ENCODE measurements at places on chromosomes 1 and 21.

- no peak for DNase-seq
Observed at GRCh38 chr1:114490274-114490693, 20.7 kb downstream of the TRIM33 start.

GRCh38 chr1:22143065-22144033 lies at the start of gene WNT4:
TSS of gene WNT4 (minus strand) at chr1:22143097. CDS start at chr1:22142922, 175 bp downstream.
- peak; percentile 4 for DNase-seq

DNA sequence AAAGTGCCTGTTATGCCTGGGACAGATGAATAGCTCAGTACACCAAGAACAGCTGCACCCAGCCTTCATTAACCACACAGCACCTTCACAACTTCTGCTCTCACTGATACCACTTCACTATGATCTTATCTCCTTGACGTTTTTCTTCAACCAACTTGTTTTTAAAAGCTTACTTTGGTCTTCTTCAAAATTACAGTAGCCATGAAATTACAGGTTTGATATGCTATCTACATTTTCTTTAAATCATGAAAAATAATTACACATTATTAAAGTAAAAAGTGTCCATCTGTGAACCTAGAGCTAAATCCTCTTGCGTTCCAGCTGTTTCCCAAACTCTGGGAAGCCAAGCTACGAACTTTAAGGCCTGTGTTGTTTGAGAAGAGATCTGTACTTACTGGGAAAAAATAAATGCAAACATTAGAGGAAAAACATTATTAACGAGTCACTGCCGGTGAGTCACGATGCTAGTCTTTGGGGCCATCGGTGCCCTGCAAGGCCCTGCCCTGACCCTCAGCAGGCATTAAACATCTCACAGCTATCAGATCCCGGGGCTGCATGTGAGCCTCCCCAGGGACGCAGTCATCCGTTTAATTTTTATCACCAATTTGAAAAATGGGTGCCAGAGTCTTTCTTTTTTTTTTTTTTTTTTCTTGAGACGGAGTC lies 56.3 kb upstream of the GPR153 start:
- DNase-seq, result no peak

DNA sequence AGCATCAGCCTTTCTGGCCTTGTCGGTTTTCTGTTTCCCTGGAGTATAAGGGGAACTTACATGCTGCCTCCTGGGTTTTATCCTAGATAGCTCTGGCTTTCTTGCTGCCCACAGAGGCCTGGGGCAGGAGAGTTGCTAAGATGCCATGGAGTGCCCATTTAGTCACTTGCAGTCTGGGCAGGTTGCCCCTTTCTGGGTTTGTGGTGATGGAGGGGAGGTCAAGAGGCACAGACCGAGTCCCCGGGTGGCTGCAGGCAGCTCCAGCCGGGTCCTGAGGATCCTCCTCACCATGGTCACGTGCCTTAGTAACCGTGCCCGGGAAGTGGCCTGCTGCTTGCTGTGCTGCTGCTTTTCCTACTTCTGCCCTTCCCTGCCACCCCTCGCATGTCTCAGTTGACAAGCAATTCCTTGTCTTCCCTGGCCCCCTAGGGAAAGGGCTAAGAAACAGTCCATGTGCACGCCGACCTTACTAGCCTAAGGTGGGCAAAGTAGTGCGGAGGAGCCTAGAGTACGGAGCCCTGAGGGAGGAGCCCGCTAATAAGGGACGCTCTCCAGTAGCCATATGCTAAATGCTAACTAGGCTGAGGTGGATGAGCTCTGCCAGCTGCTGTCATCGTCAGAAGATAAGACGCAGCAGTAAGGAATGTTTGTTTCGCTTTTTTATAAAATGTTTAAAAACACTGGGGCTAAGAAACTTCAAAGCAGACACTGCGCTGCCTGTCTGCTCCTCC lies 34.8 kb downstream of the CLCA1 start:
- DNase-seq, result no peak

DNA sequence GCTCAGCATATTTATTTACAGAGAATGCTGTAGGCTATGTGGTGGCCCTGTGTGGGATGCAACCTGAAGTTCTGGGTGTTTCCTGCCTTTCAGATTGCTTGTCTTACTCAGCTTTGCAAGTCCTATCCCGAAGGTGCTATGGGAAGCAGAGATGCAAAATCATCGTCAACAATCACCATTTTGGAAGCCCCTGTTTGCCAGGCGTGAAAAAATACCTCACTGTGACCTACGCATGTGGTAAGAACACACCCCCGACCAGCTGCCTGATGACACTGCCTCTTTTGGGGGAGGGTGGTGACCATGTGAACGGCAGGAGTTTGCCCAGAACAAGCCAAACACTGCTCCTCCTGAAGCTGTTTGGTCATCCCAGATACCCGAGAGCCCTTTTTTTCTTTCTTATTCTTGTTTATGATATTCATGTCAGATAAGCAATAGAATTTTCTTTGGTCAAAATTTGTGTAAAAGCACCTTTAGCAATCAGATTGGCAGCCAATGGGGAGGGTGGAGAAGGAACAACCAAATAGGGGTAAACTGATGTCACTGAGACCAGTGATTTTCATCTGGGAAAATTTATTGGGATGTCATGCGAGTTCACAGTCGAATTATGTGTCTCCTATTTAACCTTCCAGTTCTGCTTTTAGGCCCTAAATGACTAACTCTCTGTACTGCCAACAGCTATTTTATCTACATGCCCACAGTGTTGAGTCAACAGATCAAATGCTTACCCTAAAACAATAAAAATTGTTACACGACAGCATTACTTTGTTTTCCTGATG lies 82.6 kb downstream of the EVA1C start:
- DNase-seq, result no peak

DNA sequence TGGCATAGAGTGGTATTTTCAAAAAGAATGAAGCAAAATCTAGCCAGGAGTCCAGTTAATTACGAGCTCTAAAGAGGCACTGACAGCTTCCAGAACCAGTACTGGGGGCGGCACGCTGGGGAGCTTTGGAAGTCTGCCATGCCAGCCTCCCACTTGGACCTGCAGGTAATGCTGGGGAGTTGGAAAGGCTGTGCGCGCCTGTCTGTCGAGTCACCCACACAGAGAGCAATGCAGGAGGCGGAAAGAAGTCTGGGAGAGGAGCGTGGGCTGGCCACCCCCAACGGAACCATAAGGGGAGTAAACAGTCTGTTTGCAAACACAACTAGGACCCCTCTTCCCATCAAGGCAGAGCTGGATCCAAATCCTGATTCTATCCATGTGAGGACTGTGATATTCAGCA lies 84.5 kb downstream of the BEND5 start:
- DNase-seq, result no peak

DNA sequence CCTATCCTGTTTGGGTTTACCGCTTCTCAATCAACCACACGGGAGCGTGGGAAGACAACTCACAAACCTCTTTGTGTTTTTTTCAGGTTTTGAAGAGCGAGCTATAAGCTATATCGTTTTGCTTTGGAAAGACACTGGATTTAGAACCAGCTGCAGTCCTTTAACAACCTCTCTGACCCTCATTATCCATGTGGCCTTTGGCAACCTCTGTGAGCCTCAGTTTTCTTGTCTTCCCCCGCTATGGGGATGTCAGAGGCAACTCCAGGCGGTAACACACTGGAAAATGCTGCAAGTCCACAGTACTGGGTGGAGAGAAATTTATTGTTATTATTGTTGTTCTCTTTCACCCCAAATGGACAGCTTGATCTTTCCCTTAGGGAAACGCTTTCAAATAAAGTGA lies 100.0 kb downstream of the ETS2 start:
- DNase-seq, result no peak

- DNase-seq, result no peak
Observed at GRCh38 chr1:3219005-3219790, 150.2 kb downstream of the PRDM16 start.

- peak; percentile 23 for DNase-seq
Observed at GRCh38 chr1:32361674-32362473, 411 bp downstream of the FAM229A start.

DNA sequence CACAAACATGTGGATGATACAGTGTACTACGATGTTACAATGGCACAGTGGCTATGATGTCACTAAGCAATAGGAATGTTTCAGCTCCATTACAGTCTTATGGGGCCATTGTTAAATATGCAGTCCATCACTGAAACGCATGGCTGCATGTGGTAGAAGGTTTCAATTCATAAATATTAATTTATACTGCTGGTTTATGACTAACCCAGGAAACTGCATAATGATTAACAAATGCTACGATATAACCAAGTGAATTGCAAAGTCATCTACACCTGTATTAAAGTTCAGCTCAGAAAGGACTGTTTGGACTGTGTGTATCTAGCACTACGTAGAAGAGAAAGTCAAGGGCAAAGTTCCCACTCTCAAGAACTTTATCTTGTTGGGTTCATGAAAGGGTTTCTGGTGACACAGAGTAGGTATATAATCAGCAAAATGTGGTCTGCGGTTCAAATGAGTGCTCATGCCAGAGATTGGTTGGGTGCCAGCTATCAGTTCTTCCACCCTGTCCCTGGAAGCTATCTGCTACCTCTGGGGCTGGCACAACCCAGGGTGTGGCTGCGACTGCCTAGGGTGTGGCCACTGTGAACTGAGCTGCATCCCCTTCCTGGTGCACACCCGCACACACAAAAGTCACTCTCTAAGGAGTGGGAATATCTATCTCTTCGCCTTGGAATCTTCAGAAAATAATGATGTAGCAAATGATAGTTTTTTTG lies 14.8 kb downstream of the MGST3 start:
- no peak for DNase-seq

DNA sequence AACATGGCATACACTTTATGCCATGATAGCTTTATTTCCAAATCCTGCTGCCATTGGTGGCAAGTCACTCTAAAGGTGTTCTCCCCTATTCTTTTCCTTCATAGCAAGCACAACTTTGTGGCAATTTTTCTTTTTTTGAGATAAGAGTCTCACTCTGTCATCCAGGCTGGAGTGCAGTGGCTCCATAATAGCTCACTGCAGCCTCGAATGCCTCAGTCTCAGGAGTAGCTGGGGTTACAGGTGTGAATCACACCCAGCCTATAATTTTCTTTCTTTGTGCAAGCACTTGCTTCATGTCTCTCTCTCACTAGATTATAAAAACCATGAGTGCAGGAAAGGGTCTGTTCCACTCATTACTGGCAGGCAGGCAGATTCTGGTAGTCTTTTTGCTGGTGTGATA lies 5.4 kb upstream of the KDM4A start:
- no peak for DNase-seq

DNA sequence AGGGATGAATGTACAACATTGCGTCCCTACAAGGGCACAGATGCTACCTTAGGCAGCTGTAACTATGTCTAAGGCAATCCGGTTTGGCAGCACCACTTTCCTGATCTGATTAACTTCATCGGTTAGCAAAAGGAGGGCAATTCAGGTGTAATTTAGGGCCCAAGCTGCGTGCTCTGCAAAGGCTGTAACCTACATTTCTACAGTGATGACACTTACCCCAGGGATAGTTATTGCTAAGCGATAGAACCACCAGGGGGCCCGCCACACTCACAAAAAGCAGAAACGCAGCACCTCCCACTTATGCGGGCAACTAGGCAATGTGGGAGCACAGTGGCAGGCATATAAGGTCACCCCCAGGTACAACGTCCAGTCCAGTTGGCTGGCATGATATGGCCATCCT lies 113.5 kb downstream of the GDAP2 start:
- DNase-seq, result no peak

DNA sequence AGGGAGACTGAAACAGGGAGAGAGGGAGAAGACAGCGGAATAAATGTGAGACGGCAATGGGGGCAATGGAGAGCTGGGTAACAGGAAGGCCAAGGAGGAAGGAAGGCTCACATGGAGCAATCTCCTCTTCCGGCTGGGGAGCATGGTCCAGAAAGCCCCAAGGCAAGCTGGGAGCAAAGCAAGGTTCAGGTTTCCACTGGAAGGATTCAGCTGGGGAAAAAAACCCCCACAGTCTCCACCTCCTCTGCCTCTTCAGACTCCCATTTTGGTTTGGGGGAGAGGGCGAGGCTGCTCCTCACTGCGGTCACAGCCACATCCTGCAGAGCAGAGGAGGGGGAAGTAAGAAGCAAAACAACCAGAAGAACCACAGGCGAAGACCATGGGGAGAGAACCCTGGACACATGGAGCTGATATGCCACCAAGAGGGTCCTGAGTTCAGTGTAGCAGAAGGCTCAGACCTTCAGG lies 650 bp downstream of the TNFAIP8L2 start:
- peak; percentile 81 for DNase-seq

GRCh38 chr1:116118471-116118870 lies 7.3 kb downstream of the MAB21L3 start:
- no peak for DNase-seq

DNA sequence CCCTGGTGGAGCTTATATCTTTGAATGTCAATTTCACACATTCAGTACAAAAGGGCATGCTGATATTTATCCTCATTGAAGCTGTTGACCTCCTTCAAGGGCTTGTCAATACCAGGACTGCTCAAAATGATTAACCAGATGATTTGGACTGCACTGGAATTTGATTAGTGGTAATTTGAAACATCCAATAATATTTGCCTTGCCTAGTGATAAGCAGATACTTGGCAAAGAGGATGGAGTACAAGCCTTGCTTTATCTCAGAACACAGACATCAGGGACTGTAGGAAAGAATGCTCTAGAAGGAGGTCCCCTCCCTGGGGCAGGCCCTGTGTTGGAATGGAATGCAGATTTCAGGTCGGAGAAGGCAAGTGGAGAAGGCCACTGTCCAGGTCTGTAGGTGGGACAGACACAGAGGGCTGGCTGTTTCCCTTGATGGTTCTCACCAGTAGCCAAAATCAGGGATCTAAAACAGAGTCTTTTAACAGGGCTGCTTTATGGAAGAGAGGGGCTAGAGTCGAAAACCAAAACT lies 64.8 kb upstream of the ZNF648 start:
- no peak for DNase-seq

- DNase-seq, result no peak
Observed at GRCh38 chr21:25790878-25791204, 56.1 kb downstream of the GABPA start.

DNA sequence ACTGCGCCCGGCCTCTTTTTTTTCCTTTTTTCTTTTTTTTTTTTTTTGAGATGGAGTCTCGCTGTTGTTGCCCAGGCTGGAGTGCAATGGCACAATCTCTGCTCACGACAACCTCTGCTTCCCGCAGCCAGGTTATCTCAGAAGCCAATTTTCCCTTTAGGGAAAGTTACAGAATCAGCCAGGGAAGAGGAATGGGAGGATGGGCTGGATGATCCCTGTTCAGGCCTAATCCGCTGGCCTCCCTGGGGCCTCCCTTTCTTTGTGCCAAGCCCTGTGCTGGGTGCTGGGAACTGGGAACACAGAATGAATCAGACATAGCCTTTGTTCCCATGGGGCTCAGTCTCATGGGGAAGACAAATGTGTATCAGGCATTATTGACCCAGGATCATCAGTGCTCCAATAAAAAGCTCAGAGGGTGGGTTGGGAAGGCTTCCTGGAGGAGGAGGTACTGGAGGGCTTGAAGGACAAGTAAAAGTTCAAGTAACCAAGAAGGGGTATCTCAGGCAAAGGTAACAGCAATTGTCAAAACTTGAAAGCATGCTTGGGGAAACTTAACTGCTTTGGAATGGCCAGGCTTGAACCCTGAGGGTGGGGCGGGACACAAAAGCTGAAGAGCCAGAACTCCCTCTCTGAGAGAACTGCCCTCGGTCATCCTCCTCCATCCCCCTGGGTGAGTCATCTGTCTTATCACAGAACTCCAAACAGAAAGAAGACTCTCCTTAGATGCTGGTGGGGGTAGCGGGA lies 14.3 kb downstream of the ECHDC2 start:
- DNase-seq, result no peak

GRCh38 chr1:185939142-185939541 lies 205.0 kb downstream of the HMCN1 start:
- DNase-seq, result no peak

All from CD8-positive, alpha-beta T cell (primary cell).